ENCODE measurements at places on chromosomes 7 and 10.

- no peak for DNase-seq
Measured at GRCh38 chr10:131211146-131211545, 100.4 kb downstream of the TCERG1L start.

DNA sequence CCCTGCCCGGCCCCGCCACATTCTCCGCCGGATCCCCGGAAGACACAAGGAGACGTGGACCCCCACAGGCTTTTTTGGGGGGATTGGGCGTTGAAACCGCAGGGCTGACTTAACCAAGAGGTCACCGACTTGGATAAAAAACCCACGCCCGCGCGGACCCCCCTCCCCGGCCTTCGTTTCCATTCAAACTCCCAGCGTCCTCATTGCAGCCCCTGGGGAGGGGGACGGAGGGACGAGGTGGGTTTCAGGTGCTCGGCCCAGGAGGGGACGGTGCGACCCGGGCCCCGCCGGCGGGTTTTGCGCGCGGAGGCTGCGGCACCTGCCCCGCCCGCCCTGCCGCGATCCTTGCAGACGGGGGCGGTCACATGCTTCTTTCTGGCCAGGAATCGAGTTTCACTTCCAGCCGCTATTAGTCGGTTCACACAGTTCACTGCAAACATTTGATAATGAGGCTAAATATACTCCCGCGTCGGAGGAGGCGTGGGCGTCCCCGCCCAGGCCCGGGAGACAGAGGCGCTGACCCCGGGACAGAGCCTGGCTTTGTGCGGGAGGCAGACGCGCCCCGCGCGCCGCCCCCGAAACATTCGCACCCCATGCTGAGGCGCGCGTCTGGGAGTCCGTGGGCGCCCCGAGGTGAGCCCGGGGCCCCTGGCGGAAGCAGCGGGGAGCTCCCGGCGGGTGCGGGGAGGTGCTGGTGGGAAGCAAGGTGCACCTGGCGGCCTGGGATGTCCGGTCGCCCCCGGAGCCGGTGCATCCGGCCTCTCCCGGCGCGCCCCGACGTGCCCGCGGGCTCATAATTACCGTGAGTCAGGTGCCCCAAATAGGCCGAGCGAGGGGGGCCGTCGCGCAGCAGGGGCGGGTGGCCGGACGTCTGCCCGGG is 2.7 kb upstream of the PDGFA start:
- DNase-seq, result no peak

DNA sequence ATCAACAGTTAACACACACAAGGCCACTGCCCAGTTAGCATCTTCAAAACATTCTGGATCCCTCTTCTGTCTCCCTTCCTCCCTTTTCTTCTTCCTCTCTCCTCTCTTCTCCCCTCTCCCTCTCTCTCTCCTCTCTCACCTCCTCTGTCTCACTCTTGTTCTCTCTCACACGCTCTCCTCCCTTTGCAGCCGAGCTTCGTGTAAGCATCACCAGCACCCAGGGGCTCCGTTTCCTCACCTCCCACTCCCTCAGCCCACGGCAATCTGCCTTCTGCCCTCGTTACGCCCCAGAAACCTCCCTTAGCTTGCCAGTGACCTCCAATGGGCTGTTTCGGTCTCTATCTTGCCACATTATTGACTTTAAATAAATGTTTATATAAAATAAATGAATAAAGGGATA is 147.4 kb downstream of the TEX36 start:
- DNase-seq, result no peak

DNA sequence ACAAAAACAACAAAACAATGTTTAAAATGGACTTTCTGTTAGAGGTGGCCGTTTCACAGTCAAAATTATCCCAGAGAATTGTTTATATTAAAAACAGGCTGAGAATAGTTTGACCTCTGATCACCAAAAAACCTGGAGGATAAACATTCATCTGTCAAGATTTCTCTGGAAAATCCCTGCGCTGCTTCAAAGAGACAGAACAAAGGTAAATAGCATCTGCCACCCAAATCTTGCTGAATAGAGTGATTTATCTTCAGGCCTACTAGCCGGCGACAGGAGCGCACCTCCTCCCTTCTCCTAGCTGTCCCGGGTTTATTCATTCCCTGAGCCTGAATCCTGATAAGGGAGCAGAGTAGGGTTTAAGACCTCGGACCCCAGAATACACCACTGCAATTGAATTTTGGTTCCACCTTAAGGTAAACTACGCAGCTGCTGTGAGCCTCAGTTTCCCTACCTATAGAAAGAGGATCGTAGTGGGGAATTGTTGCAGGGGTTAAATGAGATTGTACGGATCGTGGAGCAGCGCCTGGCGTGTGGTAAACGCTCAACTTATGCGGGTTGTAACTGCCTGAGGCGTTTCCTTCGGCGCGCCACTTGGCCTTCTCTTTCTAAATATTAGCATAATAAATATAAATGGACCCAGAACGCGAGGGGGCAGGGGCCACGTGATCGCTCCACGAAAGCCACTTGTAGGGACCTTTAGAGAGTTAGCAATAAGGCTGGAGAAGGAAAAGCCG is 498 bp upstream of the ST7 start:
- no peak for DNase-seq

DNA sequence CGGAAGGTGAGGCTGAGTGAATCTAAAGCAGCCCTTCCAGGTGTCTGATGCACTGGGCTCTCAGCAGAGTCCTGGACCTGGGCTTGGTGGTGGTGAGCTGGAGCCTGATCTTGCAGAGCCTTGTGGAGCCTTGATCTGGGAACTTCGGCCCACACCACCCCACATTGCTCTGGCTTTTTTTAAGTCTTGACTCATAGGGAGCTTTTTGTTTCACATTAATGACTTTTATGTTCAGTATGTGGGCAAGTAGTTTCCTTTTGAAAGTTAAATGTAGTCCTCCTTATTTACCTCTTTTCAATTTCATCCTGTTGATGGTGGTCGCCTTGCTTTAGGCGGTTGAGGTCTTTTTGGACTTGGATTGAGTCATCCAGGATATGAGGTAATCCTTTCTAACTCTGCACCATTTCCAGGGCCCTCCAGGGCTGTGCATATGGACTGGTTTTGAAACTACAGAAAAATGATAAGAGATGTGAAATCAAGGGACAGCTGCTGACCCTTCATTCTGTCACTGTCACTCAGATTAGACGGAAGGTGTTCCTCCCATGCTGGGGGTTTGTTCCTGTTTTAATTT is 2.9 kb upstream of the NRAP start:
- DNase-seq, result no peak
